ENCODE measurements at places on chromosomes 2 and 18.

GRCh38 chr2:102749938-102750337, 11.9 kb upstream of the TMEM182 start:
- no peak for DNase-seq

DNA sequence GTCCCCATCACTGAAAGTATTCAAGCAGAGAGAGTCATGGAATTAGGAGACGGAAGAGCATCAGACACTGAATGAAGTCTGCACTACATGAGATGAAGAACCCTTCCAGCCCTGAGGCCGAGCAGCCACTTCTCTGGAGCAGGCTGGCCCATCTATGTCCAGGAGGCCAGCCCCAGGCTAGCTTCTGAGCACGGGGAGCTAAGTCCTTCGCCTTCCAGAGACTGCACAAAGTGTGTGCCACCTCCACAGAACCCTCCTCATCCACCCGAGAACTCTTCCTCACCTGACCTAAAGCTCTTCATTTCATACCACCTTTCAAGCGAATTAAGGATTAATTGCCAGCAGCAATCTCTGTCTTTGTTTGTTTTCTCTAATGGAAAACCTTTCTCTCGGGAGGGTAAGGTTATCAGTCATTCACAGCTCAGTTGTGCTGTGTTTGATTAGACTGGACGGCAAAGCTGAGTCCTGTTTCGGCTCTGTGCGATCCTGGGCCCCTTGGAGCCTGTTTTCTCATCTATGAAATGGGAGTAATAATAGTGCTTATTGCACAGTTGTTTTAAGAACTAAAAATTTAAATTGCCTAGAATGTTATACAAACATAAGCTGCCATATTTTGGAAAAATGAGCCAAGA, 38.0 kb downstream of the SCTR start:
- no peak for DNase-seq

GRCh38 chr2:47512581-47513083, 109.7 kb downstream of the MSH2 start:
- DNase-seq = no peak

DNA sequence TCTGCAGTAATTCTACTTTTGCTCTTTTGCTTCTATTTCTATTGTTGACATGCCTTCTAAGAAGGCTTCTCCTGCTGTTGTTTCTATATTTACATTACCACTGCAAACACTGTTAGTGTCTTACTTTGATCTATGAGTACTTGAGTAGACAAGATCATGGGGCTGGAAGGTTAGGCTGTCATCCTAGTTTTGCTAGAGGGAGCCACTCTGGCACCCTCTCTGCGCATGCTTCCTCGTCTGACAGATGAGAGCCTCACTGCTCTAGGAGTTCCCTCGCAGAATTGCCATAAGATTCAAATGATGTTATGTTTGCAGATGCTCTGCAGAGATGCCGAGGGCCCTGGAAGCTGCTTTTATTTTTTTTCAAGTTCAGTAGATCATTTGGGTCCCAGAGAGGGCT, 185.6 kb downstream of the RNF144A start:
- DNase-seq = no peak

GRCh38 chr2:41910126-41910525, 137.7 kb upstream of the PKDCC start:
- DNase-seq = no peak
